SK-MEL-5 (cell line): ENCODE measurements at places on chromosomes 5 and 9. TPM values are rescaled to one million over a fixed set of nuclear protein-coding genes. Genes with fewer than 3 reads are reported as not detected.

The AHRR gene
- 20.0 and 21.4 TPM in 2 replicates for total RNA-seq

The C9orf152 gene
- not detected in 2 replicates for total RNA-seq

DNA sequence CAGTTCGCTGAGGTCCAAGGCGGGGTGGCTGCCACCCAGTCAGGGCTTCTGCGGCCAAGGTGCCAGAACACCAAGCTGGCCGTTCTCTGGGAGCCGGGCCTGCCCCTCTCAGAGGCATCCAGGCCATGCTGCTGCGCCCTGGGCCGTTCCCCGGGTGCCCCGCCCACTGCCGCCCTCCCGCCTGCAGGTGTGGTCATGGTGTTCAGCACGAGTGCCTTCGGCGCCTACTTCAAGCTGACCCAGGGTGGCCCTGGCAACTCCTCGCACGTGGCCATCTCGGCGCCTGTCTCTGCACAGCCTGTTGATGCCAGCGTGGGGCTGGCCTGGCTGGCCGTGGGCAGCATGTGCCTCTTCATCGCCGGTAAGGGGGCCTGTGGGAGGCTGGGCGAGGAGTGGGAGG, 7.7 kb downstream of the SLC2A8 start:
- no peak for DNase-seq

- DNase-seq = no peak
Observed at GRCh38 chr9:123761905-123762605, 167.9 kb downstream of the DENND1A start.

- no peak for DNase-seq
Observed at GRCh38 chr5:61869333-61869732, 436.7 kb upstream of the KIF2A start.
